AG20443 (cell line): ENCODE measurements at places on chromosomes 3 and 15.

DNA sequence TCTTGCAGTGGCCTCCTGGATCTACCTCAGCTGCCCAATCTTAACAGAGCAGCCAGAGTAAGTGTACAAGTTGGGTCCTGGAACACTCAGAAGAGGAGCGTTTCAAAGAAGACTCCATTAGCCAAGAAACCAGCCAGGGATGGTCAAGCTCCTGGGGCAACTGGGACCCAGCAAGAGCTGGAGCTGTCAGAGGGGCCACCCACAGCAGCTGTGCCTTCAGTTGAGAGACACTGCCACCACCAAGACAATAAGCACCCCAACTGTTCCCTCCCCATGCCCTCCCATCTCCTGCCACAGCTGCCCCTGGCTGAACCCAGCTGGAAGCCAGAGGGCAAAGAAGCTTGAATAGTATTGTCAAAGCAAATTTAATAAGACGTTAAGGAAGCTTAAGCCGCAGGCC lies 110.6 kb upstream of the TLE3 start:
- no peak for DNase-seq

- no peak for DNase-seq
These were observed 37.4 kb downstream of the SYN2 start for GRCh38 chr3:12041446-12042041.

DNA sequence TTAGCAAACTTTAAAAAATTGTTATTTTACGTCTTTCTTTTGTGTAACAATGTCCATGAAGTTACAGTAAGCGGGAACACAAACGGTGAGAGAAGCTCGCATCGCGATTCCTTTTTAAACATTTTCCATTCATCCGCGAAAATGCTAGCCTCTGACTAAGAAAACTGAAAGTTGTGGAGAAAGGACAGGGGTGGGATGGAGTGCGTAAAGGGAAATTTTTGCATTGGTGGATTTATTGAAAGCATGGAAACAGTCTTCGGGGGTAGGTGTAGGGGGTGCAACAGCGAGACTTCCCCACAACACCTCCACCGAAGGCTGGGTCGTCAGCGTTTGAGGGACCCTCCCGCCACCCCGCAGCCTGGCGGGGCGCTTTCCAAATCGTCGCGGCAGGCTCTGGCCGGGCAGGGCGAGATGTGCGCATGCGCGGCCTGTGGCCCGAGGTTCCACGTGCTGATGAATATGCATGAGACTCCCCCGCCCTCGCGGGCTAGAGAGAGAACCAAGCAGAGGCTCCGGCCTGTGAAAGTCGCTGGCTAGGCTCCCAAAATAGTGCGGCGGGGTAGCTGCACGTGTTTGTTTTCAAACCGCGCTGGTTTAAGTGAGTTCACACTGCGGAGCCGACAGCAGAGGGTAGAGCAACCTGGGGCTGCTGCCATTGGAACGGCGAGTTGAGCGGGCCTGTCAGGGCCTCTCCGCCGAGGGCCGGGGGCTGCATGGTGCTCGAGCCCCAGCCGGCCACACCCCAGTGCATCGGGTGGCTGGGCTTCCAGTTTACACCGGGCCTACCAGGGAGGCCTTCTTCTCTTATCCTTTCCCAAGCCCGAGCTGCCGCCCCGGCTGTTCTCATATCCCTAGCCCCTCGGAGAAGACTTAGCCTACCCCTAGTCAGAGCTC lies 9.9 kb downstream of the ZIC1 start:
- peak; percentile 97 for DNase-seq

DNA sequence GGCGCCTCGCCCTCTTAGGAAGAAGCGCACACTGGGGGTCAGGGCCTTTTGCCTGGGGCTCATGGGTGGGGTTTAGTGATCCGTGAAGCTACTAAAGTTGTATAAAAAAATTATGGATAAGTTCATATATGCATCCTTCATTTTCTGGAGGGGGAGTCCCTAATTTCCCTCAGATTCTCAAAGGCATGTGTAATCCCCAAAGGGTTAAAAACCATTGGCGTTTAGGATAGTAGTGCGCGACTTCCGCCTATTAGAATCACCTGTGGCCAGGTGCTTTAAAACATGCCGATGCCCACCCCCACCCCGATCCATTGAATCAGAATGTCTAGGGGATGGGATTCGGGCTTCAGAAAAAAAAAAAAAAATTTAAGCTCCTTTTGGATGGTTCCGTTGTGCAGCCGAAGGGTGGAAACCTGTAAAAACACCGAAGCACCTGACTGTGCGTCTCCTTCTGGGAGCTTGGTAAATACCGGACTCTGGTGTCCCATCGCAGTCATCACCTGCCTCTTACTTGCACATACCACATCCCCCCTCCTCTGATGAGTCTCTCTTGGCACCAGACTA lies 570 bp downstream of the APH1B start:
- no peak for DNase-seq

GRCh38 chr3:185215873-185216606 lies 37.8 kb downstream of the EHHADH start:
- no peak for DNase-seq

GRCh38 chr3:75814797-75815196 lies 29.4 kb upstream of the ZNF717 start:
- no peak for DNase-seq

DNA sequence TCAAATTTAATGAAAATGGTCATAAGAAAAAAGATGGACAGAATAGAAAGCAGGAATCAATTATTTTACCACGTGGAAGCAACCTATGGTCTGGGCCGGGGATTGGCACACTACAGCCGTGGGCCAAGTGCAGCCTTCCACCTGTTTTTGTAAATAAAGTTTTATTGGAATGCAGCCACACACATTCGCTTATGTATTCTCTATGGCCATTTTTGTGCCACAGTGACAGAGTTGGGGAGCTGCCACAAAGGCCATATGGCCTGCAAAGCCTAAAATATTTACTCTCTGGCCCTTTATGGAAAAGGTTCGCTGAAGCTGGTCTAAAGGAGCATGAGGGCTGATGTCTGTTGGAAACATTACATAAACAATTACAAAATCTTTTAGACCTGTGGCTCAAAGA lies 144.8 kb downstream of the TMCO5A start:
- DNase-seq: no peak

DNA sequence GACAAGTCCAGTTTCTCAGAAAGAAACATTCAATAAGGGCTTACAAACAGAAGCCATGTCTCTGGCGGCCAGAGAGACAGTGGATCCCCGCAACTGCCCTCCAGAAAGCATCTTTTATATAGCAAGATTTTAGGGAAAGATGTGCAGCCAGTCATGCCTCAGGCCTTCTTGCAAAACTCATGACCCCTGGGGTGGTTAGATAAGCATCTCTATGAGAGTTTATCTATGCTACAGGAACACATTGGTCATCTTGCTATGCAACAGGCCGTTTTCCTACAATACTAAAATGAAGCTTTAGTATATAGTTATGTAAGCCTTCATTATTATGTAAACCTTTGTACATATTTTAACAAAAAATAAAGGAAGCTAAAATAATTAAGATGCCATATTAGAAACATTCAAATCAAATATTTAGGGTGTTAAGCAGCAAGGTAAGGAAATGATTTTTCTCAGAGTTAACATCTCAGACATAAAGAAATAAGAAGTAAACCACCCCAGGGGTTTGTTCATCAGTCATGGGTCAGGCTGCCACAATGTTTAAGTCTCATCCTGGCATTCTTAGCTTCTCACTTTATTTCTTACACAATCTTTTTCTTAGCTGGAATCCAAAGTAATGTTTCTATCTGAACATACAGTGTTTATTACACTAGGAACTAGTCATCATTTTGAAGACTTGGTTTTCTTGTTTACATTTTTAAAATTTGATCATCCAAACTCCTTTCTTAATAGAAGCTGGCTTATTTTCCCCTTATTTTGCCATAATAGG lies 6.3 kb upstream of the FSIP1 start:
- no peak for DNase-seq
